ENCODE measurements at places on chromosomes 2 and 18.

GRCh38 chr2:195500879-195501278, 156.1 kb upstream of the SLC39A10 start:
- no peak for DNase-seq

DNA sequence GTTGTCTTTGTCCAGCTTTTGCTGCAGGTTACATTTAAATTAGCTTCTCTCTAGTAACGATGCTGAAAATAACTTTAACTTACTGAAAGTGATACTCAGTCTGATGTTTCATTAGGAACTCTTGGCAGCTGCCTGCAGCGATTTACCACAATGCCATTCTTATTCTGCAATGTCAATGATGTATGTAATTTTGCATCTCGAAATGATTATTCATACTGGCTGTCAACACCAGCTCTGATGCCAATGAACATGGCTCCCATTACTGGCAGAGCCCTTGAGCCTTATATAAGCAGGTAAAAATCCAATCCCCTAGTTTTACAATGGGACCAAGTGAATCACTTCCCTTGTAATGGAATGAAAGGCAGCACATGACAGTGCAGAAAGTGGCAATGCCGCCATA, 16.3 kb upstream of the MFF start:
- no peak for DNase-seq

DNA sequence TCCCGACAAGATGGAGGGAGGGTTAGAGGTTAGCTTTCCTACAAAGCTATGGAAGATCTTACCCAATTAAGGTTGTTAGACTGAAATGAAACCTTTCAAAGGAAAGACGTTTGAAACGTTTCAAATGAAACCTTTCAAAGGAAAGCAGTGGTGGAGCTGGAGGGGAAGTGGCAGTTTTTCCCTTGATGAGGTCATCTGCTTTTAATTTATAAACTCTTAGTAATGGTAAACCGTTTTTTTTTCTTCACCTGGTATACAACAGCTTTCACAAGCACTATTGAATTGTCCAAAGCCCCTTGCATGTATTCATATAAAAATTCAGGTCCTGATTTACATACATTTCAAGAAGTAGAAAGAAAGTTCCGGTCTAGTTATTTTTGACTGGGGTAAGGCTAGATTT, 7.4 kb downstream of the PMAIP1 start:
- no peak for DNase-seq

GRCh38 chr2:171318463-171318934, 115.3 kb downstream of the METTL8 start:
- DNase-seq = peak; percentile 11

DNA sequence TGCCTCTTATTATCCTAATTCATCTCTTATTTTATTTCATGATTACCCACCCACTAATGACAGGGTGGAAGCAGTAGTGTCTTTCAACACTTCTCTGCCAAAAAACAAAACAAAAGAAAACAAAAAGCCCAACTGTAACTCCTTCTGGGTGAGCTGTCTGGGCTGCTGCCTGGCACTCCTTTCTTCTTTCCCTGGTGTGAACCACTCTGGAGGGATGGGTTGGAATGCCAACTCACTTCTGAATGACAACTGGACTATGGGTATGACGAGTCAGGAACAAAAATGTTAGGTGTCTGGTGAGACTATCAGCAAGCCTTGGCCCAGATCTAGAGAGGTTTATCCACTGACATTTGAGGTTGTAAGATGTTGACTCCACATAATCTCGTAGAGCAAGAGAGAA, 88.3 kb upstream of the ITGB6 start:
- no peak for DNase-seq

DNA sequence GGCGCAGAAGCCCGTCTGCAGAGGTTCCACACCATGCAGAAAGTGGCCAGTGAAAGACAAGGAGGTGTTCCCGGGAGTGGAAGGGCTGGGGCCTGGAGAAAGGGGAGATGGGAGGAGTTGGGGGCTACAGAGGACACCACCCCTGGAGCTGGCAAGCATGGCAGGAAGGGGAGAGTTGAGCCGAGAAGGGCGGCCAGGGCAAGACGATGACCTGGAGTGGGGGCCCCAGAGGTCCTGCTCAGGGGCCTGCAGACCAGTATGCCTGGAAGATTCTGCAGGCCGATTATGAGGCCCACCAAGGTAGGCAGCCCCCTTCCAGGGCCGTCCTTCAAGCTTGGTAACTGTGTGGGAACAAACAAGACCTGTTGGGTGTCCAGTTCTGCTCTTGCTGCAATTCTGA, 33.1 kb downstream of the RBFA start:
- DNase-seq = no peak
